NB4 (cell line): ENCODE measurements at places on chromosomes 2 and 18.

DNA sequence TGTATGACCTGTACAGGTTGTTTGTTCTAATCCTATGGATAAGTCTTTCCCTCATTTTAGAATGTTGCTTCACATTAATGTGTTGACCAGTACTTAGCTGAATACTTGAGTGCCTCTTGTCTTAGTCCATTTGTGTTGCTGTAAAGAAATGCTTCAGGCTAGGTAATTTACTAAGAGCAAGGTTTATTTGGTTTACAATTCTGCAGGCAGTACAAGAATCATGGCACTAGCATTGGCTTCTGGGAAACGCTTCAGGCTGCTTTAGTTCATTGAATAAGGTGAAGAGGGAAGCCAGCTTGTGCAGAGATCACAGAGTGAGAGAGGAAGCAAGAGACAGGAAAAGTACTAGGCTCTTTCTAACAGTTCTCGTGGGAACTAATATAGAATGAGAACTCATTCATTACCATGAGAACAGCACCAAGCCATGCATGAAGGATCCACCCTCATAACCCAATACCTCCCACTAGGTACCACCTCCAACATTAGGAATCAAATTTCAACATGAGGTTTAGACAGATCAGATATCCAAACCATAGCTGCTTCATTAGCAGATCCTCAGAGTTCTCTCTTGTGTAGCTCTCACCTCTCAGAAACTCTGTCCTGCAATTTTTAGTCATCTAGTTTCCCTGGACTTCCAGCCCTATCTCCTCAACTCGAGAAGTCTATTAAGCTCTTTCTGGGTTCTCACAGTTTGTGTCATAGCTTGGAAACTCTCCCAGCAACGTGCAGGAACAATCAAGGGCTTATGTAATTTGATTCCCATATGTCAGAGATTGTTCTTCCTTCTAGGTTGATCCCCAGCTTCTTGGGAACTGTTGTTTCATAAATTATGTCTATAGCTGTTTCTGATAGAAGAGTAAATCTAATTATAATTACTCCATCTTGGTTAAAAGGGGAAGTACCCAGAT is 2082.3 kb upstream of the CELF4 start:
- no peak for DNase-seq

DNA sequence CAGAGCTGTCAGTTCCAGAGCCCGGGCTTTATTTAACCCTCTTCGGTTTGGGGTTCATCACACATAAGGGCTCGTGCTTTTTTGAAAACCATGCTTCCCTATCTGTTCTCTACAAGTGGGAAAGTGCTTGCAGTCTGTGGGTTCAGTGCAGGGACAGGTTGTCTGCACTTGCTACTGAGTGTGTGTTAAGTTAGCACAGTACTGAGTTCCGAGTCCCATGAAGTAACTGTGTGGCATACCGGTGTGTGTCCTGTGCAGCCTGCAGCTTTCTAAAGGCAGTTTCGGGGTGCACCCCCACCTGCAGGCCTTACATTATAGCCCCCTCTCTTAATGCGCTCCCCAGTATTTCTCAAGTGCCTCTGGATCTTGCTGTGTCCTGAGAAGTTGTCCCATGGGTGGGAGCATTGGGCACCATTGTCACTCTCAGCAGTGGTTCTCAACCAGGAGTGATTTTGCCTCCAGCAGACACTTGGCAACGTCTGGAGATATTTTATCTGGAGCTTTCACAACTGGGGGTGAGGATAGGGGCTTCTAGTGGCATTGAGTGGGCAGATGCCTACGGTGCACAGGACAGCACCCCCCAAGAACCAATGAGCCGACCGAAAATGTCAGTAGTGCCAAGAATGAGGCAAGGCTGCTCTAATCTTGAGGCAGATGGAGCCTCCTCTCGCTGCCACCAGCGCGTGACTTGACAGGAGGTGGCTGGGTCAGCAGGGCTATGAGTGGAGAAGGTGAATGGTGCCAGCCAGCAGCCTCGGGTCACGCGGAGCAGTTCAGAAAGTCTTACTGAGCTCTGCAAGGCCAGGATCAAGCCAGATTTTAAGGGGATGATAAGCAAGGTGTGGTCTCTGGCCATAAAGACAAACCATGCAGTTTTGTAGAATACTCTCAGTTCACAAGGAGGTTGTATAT is 152.2 kb downstream of the SMAD7 start:
- DNase-seq: no peak

- DNase-seq: peak; percentile 30
Observed at GRCh38 chr18:23243178-23243577, 107.9 kb downstream of the CABLES1 start.

GRCh38 chr2:170090229-170090628 is 87.7 kb upstream of the MYO3B start:
- DNase-seq: no peak

- no peak for DNase-seq
Observed at GRCh38 chr2:19810637-19811036, 91.1 kb downstream of the TTC32 start.

DNA sequence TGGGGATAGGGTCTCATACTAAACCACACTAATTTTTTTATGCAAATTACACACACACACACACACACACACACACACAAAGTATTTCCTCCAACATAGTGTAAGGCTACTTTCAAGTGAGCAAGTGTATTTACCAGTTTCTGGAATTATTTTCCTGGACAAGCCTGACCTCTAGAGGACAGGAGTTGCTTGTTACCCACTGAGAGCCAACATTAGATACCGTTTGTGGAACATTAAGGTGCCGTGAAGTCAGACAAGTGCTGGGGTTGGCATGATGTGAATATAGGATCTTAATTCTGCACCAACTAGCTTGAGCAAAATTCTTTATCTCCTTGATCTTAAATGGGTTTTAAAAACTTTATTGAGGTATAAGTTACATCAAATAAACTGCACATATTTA is 39.3 kb upstream of the SERPINB2 start:
- peak; percentile 77 for DNase-seq

DNA sequence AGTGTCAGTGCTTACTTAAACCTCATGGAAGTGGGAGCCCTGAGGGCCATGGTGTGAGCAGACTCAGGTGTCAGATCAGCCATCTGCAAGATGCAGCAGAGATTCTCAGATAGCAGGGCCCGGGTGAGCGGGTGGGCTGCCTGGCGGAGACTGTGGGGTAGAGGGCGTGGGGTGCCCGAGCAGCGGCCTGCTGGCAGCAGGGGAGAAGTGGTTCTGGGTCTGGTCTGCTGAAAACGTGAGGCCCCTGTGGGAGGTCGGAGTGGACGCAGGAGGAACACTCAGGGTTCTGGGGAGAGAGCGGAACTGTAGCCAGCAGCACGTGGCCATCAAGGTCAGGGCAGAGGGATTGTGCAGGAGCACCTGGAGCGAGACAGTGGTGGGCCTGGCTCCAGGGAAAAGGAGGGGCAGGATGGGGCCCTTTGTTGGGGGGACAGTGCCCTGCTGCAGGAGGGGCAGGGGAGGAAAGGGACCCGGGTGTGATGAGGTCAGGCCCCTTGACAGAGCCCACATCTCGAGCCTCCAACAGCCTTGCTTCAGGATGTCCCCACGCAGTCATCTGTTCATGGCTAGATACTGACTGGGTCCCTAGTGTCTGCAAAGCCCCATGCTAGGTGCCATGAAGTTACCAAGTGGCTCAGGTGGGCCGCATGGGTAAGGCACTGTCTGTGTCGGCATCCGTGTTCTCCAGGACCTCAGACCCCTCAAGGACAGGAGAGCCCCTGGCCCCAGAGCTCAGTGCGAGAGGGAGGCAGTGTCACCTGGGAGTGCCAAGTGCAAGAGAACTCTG is 2.7 kb upstream of the ESPNL start:
- no peak for DNase-seq

DNA sequence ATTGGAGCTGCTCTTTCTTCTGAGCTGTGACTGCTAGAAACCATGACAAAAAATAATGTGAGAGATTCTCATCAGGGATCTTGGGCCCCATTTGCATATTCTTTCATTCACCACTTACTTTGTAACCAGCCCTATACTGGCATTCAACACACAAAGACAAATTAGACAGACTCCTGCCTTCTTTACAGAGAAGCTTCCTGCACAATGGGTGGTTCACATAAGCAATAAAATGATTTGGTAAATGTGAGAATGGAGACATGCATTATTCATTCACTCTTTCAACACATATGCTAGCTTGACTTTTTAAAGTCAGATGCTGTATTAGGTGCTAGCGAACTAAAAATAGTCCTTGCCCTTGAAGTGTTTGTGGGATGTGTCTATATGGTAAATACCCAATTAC is 174.4 kb downstream of the NCKAP5 start:
- DNase-seq: no peak

DNA sequence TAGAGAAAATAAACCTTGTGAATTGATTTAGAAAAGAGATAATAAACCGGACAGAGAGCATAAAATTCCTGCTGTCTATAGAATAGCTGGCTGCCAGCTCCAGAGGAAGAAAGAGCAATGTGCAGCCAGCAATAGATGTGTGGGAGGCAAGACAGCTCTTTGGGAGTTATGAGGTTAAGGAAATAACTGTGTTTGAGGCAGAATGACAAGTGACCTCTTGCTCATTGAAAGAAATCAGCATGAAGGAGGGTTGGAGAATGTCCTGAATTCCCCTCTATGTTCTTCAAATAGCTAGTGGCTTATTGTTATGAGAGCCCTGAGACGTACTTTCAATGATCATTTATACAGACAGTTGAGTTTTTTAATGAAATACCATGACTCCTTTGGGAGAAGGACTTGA is 1009.9 kb upstream of the NXPH2 start:
- DNase-seq: no peak

DNA sequence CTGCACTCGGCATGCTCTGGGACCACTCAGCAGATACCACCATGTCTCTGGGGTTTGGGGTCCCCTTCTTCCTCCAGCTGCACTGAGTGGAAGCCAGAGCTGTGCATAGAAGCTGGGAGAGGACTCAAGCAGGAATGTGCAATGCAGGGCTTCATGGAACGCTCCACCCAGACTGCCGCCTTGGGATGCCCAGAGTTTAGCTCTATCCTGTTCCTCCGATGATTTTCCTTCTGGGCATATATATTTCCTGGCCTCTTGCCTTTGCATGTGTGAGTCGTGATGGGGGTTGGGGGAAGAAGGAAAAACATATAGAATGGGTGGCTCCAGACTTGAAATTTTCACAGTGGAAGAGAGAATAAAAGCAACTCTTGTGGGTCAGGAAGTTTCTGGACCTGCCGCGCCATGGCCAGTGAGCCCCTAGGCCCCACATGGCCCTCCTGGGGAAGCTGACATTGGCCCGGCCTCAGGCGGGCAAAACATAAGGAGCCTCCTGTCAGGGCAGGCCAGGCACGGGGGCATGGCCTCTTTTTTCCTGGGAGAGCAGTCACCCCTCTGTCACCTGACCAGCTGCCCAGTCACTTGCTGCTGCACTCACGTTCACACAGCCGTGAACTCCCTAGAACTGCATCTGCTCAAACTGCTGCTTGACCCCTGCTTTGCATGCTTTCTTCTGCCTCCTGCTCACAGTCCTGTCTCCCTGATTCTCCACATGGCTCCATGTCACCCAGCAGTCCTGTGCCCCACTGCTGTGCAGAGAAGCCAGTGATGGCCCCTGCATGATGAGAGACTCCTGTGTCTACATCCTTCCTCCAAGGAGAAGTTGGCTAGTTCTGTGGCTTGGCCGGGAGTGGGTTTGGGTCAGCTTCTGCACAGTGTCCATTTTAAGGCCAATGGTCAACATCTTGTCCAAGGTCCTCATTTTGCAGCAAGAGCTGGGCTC is 197.8 kb downstream of the CTIF start:
- DNase-seq: no peak

DNA sequence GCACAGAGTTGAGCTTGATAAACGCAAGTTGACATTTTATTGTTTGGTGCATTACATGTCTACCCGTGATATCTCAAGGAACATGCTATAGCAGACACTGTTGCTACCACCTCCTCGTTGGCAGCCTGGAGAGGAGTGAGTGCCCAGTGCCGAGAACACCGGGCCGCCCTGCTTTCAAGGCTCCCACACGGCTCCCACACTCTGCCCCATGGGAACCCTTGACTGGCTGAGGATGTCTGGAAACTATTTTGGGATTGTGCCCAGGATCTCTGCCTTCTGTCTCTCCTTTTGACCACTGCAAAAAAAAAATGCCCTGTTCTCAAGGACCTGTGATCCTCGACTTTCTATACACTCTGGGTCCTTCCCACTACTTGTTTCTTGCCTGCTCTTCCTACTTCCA is 21.1 kb downstream of the TET3 start:
- no peak for DNase-seq

DNA sequence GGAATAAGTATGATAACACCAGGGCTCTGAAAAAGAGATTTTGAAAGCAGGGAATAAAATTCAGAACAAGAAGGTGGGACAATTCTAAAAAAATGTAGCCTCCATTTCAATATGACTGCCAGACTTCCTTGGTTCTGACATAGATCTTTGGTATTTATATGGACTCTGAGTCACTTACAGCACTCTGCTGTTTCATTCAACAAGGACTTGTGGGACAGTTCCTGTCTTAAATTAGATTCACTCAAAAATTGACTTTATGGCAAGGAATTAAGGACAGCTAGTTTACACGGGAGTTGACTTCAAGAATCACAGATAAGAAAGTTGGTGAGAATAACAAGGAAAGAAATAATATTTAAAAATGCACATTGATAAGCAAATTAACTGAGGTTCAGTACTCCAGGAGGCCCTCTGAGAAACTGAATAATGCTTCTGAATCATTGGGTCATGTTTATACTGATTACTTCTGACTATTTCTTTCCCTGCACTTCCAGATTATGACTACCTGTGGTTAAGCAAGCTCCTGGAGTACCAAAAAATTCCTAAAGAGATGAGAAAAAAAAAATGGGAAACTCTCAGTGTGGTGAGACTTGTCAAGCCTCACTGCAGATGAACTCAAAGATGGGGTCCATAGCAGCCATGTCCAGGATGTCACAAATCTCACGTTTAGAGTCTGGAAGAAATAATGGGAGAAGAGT is 828.3 kb upstream of the PIK3C3 start:
- no peak for DNase-seq

GRCh38 chr2:52500561-52500960 is 1267.0 kb upstream of the CHAC2 start:
- DNase-seq: no peak

DNA sequence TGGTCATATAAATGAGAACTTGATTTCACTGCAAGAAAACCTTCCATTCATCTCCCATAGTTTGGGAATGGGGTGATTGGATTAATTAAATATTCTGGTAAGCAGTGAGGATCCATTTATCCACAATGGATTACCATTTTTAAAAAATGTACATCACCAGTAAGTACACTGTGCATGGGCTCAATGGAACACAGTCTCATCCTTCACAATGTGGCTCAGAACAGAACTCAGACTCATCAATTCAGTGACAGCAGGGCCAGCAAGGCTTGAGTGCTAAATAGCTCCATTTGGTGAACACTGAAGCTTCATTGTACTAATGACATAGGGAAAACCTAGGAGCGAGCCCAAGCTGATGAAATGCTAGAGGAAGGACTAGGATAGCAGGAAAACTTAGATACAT is 223.8 kb downstream of the CMPK2 start:
- DNase-seq: no peak

DNA sequence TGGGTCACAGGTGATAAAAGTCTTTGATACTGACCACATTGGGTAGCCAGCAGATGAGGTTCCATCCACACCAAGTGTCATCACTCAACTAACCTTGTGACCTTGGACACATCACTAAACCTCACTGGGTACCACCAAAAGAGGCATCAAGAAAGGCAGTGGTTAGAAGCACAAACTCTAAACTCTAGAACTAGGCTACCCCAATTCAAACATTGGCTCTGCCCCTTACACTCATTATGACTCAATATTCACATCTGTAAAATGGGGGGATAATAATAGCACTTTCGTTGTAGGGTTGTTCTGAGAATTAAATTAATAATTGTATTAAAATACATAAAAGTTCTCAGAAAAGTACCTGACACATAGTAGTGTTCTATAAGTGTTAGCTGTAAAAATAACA is 15.8 kb upstream of the SMAD7 start:
- no peak for DNase-seq

- no peak for DNase-seq
Observed at GRCh38 chr2:152790883-152791282, 72.5 kb downstream of the ARL6IP6 start.
